NCI-H2081 treated with DMSO at 0.1 percent for 48 hours (cell line): ENCODE measurements at places on chromosomes 5 and 9.

DNA sequence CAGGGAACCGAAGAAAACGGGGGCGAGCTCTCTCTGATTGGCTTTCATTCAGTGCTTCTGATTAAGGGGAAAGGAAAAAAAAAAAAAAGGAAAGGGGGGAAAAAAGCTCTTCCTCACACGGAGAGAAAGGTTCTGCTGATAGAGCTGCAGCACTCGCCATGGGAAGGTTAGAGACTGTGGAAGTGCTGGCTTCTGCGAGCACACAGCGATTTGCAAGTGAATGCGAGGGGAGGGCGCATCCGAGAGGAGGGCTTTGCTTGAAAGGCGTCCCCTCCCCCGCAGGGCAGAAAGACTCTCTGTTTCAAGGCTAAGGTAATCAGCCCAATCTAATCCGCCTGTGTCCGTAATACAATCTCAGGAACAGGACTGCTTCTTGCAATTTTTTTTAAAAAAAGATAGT is at the start of gene CDH10:
Gene CDH10, minus strand, starts transcription at position 218 of the 400 bp plus-strand sequence. CDS start 51,488 bp downstream, outside the sequence.
- peak; percentile 73 for DNase-seq

GRCh38 chr5:116942622-116943021 is 368.0 kb upstream of the SEMA6A start:
- DNase-seq = no peak

GRCh38 chr9:86328156-86328555 is 26.1 kb downstream of the TUT7 start:
- no peak for DNase-seq

DNA sequence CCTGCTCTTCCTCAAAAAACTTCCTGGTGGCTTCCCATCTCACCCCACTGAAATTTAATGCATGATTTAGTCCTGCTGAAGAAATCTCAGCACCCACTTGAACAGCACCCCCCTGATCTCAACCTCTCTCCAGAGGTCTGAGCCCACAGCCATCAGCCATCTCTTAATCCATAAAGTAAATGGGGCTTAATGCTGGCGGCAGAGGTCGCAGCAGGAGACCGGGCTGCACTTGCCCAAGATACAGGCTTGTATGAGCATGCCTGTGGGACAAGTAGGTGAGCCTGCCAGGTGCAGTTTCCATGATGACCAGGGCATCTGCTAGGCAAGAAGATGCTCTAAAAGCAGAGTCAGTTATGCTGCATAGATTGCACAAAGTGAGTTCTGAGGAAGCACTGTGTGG is 52.4 kb upstream of the CTXN3 start:
- DNase-seq = no peak

DNA sequence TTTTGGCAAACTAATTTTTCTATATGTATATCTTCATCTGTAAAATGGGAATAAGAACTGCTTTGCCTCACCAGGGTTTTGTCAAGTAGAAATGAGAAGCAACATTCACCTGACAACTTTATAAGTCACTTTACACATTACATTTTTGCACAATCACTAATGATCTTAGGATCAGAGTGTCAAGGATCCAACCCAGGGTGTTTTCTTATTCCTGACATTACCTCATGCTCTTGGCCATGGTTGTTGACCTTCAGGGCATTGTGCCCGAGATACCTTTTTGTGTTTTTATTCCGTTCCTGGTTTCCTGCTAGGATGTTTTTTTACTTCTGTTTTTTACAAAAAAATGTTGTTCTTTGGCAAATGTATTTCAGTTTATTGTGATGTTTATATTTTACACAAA is 22.2 kb upstream of the RASA1 start:
- DNase-seq = no peak

GRCh38 chr9:18071651-18072060 is 402.3 kb upstream of the ADAMTSL1 start:
- DNase-seq = no peak

DNA sequence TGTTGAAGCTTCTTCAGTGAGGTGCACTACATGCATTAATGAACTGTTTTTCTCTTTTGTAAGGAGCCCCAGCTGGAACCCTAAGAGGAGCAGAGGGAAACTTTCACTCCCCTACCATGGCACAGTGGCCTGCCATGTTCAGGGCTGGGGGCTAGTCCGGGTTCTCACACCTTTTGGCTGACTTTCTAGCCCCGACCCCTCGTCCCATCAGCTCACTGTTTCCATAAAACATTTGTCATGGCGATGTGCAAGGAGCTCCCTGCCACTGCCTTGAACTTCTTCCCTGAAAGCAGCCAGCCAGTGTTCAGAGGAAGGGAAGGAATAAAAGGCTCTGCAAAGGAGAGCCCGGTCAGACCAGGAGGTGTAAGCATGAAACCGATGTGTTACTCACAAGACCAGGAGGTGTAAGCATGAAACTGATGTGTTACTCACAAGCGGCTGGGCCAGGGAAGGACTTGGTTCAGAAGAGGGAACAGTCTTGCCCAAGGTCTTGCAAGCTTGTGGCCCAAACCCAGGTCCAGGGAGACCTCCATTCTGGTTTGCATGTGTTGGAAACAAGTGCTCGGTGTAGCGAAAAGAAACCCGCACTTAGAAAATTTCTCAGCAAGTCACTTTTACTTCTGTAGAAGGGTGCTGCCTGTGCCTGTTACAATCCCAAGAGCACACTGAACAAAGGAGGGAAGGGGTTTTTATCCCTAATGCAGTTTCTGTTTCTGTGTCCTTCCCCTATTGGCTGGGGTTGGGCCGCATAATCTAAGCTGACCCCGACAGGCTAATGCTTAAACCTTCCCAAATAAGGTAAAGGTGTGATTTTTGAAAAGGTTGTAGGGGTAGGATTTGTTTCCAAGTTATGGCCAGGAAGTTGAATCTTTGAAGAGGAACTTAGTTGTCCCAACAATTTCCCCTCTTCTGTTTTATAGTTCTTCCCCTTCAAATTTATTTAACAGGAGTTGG is 3.4 kb upstream of the ABO start:
- no peak for DNase-seq

- no peak for DNase-seq
Observed at GRCh38 chr9:119844431-119844830, 475.2 kb upstream of the BRINP1 start.

DNA sequence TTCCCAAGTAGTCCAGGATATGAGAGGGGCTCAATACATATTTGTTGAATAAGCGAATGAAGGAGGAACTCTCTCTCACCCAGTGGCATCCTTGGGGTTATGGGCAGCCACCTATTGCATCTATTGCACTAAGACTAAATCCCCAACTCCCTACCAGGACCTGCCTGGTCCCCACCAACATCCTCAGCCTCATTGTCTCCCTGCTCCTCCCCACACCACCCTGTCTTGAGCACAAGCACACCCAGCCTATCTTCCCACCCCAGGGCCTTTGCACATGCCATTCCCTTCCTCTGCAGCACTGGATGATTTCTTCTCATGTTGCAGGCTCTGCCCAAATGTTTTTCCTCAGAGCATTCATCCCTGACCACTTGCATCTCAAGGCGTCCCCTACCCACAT is 133.8 kb downstream of the BARX1 start:
- DNase-seq = no peak

DNA sequence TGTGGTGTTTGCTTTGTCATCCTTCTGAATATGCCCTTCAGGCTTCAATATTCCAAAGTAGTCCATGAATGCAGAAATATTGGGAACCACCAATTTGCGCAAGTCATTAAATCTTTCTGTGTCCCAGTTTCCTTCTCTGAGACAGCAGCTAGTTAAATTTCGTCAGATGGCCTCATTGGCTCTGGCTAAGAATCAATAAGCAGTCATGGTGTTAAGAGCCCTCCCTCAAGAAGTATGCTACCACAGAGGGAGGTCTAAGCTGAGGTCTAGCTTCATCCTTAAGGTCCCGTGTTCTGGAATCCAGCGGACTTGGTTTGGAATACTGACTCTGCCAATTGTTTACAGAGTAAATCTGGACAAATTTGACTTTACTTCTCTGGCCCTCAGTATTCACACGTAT is 59.1 kb upstream of the C5orf58 start:
- DNase-seq = no peak

- DNase-seq = no peak
Observed at GRCh38 chr5:54832858-54833257, 152.5 kb downstream of the ESM1 start.

GRCh38 chr5:65065001-65065511 is 296.3 kb downstream of the CWC27 start:
- no peak for DNase-seq

DNA sequence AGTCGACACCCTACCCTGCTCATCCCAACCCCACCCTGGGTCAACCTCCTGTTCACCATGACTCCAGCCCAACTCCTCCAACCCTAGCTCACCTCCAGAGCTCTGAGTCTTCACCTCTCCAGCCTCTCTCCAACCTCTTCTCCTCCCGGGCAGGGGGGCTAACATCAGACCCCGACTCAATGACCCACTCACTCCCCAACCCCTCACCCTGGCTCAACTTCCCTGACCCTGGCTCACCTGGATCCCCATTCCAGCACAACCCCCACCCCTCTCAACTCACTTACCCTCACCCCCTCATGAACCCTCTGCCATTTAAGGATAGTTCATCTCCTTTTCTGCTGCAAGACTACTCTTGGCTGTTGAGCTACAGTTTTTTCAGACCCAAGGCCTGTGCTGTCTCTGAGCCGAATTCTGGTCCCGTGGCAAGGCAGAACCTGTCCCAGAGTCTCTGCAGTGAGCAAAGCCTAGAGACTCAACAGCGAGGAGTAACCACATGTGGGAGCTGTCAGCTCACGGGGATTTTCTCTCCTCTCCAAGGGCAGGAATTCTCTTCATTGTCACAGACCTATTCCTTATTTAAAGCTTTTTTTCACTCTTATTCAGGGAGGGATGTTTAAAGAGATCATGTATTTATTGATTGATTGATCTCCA is 29.8 kb downstream of the ANKRD33B start:
- no peak for DNase-seq

- DNase-seq = no peak
Observed at GRCh38 chr9:545480-545879, 296.0 kb upstream of the DMRT1 start.

DNA sequence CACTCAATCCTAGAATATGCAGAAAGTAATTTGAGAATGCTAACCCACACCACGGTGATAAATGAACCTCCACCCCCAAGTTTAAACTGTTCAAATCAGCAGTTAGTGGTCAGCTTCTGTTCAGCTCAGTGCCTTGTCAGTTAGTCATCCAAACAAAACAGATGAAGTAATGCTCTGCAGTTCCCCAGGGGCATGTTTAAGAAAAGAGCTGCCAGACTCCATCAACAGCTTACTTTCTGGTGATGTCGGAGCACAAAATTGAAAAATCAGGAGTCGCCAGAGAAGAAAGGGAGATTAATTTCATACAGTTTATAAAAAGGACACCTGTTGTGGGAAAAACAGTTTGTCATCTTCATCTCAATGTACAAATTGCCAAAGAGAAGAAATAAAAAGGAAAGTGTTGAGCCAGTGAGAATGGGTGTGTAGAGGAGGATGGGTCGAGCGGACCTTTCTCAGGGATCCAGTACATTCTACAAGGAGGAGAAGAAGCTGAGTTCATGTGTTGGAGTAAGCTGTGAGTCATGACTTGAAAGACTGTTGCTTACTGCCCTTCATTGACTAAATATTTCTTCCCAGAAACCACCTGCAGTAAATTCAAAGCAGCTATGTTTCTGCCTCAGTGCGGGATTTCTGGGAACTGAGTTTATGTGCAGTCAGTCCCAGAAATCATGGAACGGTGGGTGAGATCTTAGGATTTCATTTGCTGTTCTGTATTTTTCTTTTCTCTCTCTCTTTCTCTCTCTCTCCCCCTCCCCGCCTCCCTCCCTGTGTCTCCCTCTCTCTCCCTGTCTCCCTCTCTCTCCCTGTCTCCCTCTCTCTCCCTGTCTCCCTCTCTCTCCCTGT is 13.7 kb downstream of the TRIO start:
- peak; percentile 24 for DNase-seq

DNA sequence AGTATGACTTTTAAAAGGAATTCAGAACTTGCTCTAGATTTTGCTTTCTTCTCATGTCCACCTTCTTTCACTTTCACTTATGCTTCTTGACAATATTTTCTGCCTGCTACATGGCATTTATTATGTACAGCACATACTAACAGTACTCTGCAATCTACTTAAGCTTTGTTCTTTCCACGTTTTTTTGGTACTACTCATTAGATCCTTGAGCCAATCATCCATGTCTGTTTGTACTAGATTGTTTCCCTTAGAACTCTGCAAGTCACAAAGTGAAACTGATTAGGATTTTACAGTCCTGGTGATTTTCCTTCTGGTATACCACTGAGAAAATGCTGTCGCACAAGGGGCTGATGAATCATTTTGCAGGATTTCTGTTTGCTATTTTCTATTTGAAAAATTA is 78.3 kb downstream of the PARP8 start:
- no peak for DNase-seq

- DNase-seq = no peak
Observed at GRCh38 chr5:102719886-102720285, 35.2 kb upstream of the PAM start.

DNA sequence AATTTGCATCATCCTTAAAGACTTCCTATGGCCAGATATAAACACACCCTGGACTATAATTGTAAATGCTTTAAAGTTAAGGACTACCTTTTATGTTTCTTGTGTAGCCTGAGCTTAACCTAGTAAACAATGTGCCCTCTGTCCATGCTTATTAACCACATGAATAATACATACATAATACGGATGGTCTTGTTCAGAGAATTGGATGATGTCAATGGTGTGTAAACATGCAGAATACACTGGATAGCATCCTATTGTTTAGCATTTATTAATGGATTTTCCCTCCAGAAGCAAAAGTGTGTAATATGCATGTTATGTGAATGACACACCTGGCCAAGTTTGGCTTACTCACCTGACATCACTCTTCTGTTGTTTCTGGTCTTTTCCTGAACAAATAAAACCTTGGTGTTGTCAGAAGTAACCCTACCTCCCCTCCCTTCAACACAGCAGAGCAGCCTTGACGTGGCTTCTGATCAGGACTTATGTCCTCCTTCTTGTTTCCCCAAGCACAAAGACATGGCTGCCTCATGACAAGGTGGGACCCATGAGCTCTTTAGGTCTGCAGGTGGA is 517.9 kb downstream of the MTRR start:
- no peak for DNase-seq

- no peak for DNase-seq
Observed at GRCh38 chr5:177445052-177445916, 1.3 kb upstream of the PRR7 start.

GRCh38 chr9:15430920-15431844 is 8.5 kb downstream of the SNAPC3 start:
- DNase-seq = no peak

DNA sequence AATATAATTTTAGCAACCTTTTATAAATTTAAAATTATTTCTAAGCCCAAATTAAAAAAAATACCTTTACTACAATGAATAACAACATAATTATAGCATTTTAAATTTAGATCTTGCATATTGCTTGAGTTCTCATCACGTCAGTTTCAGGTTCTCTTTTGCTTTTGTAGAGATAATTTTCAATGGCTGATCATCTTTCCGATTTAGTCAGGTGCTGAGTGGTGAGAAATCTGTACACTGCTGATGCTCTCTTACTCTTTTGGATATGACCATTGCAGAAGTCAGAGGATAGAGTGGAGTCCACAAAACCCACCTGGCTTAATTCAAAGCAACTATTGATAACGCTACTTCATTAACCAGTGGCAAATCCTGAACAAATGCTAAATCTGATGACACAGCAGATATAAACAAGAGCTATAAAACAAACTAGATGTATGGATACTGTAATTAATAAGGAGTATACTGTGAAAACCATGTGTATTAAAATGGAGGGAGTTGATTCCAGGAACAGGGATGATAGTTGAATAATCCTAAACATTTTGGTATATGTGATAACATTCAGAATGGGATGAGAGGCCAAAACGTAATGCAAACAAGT is 394.8 kb downstream of the CSNK1G3 start:
- DNase-seq = no peak

GRCh38 chr5:16140417-16140816 is 39.2 kb downstream of the MARCHF11 start:
- no peak for DNase-seq

- DNase-seq = no peak
Observed at GRCh38 chr5:179867476-179867875, 8.9 kb upstream of the MRNIP start.

- DNase-seq = no peak
Observed at GRCh38 chr9:23822261-23823169, 3.5 kb downstream of the ELAVL2 start.
